ENCODE measurements at places on chromosomes 2 and 18. TPM values are rescaled to one million over a fixed set of nuclear protein-coding genes. Genes with fewer than 3 reads are reported as not detected.

The GAL3ST2 gene
- total RNA-seq = 0.34 TPM

The PLA2R1 gene
- 0.93 TPM for total RNA-seq

The NGEF gene
- not detected for total RNA-seq

The CFC1 gene
- total RNA-seq = not detected

The KIF5C gene
- total RNA-seq = 1.5 TPM

The KCNG2 gene
- not detected for total RNA-seq

The GPR155 gene
- total RNA-seq = 86.5 TPM

The STARD6 gene
- total RNA-seq = not detected

The CACNB4 gene
- 0.67 TPM for total RNA-seq

The TOGARAM2 gene
- total RNA-seq = not detected

The IL1F10 gene
- not detected for total RNA-seq

The CBLN2 gene
- not detected for total RNA-seq

The CNDP1 gene
- not detected for total RNA-seq

The LIMS3 gene
- 1.1 TPM for total RNA-seq

The MALL gene
- total RNA-seq = 4.7 TPM

The CCDC138 gene
- 15.6 TPM for total RNA-seq

The CFAP221 gene
- total RNA-seq = not detected

The RAPH1 gene
- 12.0 TPM for total RNA-seq

The SLC1A4 gene
- 373 TPM for total RNA-seq

The STON1 gene
- total RNA-seq = 0.33 TPM

The ASB18 gene
- total RNA-seq = not detected

The TSPYL6 gene
- total RNA-seq = not detected

The SDC1 gene
- total RNA-seq = 11.7 TPM

The GRB14 gene
- 1.4 TPM for total RNA-seq

The GALM gene
- total RNA-seq = 31.0 TPM

The CRYGC gene
- not detected for total RNA-seq

The NEUROD1 gene
- total RNA-seq = not detected

The UPP2 gene
- total RNA-seq = not detected

The TMEM178A gene
- not detected for total RNA-seq

The NXPH2 gene
- total RNA-seq = not detected

The MYO5B gene
- total RNA-seq = not detected

The GTF3C2 gene
- 57.6 TPM for total RNA-seq

The ANKRD30BL gene
- 0.33 TPM for total RNA-seq

The CNTNAP5 gene
- total RNA-seq = not detected

The C2orf66 gene
- total RNA-seq = under 0.01 TPM

The OSBPL6 gene
- total RNA-seq = 5.2 TPM

The TRIB2 gene
- total RNA-seq = 208 TPM

The GREB1 gene
- 53.3 TPM for total RNA-seq

The AFF3 gene
- total RNA-seq = 10.2 TPM

The DSEL gene
- total RNA-seq = 2.8 TPM

The ST8SIA3 gene
- total RNA-seq = not detected

The WDCP gene
- total RNA-seq = 13.4 TPM

The RTKN gene
- total RNA-seq = 53.4 TPM

The FASTKD1 gene
- total RNA-seq = 17.2 TPM

The SERPINB10 gene
- total RNA-seq = not detected

The GPR39 gene
- total RNA-seq = 0.33 TPM

The GPBAR1 gene
- total RNA-seq = not detected

The BOLL gene
- not detected for total RNA-seq

The PDE1A gene
- total RNA-seq = under 0.01 TPM

The CHAC2 gene
- total RNA-seq = 5.8 TPM

The UCN gene
- 0.67 TPM for total RNA-seq

The C1QL2 gene
- not detected for total RNA-seq
